Omental fat pad (tissue), 4 donors: ENCODE measurements at places on chromosomes 2 and 18.

DNA sequence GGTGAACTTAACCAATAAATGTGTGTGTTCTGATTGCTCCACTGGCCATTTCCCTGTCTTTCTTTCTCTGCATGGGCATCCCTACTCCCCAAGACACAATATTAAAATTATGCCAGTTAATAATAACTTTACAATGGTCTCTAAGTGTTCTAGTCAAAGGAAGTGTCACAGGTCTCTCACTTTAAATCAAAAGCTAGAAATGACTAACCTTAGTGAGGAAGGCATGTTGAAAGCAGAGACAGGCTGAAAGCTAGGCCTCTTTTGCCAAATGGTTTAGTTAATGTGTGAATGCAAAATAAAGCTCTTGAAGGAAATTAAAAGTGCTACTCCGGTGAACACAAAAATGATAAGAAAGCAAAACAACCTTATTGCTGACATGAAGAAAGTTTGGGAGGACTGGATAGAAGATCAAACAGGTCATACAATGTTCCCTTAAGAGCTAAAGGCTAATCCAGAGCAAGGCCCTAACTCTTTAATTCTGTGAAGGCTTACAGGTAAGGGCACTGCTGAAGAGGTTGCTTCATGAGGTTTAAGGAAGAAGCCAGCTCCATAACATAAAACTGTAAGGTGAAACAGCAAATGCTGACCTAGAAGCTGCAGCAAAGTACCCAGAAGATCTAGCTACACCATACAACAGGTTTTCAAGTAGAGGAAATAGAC is 44.0 kb upstream of the ARHGAP15 start:
- no peak for DNase-seq

- DNase-seq: peak; percentile 82
Observed at GRCh38 chr18:62437235-62438017, 85.4 kb upstream of the ZCCHC2 start.

DNA sequence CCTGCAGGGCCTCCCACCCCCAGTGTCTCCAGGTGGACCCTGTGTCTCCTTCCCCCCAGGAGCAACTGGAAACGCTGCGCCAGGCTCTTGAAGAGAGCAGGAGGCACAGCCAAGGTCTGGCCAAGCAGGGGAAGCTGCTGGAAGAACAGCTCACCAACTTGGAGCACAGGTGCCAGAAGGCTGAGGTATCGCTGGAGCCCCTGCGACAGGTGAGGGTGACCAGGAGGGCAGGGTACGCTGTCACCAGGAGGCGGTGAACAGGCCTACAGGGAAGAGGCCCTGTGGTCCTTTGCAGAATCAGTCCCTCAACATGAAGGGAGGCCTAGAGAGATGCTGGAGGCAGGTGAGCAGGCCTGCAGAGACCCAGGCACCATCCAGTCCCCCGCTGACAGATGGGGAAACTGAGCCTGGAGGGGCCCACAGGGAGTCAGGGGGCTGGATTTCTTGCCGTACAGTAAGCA is 15.6 kb upstream of the SNED1 start:
- no peak for DNase-seq

- no peak for DNase-seq
Observed at GRCh38 chr2:232577841-232578240, 27.4 kb downstream of the EIF4E2 start.

- no peak for DNase-seq
Observed at GRCh38 chr2:204892506-204893255, 347.4 kb downstream of the PARD3B start.

DNA sequence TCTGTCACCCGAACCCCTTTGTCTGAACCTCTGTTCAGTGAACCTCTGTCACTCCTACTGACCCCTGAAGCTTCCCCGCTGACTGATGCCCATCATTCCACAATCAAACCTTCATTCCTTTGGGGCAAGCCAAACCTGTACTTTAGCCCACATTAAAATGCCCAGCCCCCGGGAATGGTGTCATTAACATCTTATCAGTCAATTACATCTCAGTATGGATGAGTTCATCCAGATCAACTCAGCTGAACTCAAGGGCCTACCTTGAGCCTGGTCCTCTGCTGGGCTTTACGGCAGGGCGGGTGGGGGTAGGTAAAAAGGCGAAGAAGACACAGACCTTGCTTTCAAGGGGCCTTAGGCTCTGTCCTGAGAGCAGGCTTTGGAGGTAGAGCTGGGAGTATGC is 154.4 kb upstream of the SMAD2 start:
- no peak for DNase-seq

DNA sequence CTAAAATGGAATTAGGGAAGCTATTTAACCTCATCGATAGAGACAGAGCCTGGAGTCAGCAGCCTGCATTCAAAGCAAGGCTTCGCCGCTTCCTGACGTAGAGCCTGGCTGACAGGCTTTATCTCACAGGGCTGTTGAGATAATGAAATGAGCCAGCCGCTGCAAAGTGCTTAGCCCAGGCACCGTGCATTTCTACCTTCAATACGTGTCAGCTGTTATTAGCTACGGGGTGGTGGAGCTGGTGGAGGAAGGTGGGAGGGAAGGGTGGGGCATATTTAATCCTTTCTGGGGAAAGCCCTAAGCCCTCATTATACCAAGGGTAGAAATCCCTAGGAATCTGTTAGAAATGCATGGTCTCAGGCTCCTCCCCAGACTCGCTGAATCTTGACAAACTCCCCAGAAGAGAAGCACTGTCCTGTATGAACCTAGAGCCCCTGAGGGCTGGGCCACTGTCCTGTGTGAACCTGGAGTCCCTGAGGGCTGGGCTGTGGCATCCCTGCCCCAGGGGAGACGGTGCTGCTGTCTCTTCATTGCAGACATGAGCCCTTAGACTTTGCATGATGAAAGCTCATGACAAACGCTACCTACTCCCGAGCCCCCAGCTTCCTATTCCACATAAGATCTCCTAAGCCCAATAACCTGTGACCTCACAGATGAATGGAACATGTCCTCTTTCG is 72.4 kb downstream of the ALPK2 start:
- no peak for DNase-seq

DNA sequence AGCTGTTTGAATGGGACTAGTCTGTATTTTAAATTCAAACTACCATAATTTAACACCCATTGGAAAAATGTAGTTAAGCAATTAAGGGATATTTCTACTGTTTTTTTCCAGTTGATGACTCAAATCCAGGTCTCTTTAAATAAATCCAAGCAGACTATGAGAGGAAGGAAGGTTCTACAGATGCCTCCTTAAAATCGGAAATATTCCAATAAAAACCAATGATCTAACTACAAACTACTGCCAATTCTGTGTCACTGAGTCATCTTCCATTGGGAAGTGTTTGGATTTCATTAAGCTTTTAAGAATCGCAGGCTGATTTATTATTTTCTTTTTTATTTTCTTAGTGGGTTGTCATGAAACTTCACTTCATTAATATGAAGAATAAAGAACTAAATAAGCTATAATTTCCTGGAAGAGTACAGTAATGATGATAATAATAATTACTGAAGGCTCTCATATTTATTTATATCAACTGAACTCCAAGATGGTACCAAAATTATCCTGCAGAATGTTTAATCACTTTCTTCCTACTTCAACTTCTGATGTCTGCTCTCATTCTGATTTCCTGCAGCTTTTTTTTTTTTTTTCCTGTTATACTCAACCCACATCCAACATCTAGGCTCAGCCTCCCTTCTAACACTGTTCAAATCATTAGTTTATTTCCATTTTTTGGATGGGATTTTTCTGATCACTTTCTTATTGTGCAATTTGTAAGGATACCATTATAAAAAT is 166.3 kb upstream of the FN1 start:
- DNase-seq: no peak

DNA sequence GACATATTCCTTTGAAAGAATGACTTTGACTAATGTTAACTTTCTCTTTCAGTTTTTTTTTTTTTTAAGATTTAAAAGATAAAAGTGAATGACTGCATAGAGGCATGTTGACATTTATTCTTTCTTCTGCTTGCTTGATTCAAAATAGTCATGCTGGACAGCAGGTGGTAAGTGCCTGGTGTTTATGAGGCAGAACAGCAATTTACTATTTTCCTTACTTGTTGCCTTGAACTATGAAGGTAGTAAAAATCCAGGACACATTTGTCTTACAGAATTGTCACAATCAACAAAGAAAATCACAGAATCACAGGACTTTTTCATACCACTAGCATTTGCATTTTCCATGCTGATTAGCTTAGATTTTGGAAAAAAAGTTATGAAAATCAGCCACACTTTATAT is 388.3 kb downstream of the CTNNA2 start:
- no peak for DNase-seq

GRCh38 chr2:126696644-126697520 is 40.9 kb downstream of the GYPC start:
- DNase-seq: no peak

DNA sequence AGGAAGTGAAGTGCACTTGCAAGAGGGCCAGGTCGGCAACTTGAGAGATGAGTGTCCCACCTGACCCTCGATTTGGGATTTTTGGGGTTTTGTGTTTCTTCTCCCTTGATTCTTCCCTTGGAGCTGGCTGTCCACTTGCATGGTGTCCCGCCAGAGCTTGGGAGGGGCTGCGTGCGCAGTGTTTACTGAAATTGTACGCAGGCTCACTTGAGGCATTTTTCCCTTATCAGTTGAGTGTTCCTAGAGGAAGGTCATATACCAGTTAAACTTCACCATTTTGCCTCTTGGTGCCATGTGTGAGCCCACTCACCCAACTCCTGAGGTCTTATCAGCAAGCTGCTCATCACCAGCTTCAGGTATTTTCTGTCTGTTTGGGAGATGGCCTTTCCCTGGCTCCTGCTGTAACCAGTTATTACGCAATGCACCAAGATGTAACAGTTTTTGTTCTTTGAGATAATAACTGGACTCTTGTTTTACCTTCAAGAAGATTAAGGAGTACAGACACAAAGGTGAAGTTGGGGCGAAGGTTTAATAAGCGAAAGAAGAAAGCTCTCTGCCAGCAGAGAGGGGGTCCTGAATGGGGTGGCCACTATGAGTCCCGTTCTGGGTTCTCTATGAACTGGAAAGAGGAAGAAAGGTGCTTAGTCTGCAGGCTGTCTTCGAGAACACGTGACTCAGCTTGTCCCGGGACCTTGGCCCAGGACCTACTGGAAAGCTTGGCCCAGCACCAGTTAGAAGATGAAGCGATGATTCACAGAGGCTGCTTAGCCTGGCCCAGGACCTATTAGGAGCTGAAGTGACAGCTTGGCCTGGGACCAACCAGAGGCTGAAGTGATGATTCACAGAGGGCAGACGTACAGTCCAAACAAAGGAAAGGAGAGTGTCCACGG is 21.5 kb upstream of the TXNL4A start:
- no peak for DNase-seq

DNA sequence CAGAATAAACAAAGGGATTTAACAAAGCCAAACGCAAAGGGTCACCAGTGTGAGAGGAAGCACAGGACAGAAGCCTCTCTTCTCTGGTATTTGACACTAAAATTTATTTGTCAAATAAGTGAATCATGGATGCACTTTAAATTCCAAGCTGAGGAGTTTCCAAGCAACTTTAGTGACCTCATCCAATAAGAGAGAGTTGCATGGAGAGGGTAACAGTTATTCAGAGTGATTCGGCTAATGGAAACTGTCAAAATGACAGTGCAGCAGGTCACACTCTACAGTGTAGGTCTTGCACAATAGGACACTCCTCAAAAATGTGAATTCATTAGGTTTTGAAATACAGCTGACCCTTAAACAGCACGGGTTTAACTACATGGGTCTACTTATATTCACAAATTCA is 103.9 kb upstream of the ACVR1C start:
- DNase-seq: no peak

DNA sequence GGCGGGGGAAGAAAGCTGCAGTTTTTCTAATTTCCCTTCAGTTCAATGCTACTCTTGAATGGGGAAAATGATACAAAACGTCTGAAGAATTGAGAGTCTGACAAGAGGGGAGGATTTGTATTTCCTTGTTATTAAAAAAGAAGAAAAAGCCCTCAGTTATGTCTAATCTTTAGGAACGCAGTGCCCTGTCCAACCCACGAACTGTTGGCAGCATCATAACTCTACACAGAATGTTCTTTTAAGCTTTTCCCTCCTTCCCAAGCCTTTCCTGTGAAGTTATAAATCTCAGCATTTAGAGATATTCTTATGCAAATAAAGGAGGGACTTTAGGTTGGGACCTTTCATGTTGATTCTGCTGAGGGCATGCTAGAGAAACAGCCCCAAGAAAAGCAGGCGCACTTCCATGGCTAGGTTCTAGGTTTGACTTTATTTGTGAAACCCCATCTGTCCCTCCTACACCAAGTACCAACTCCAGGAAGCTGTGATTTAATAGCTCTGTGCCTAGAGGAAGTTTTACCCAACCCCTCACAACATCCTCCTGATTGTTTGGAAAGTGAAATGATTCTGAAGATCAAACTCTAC is 288.6 kb downstream of the SETBP1 start:
- no peak for DNase-seq

DNA sequence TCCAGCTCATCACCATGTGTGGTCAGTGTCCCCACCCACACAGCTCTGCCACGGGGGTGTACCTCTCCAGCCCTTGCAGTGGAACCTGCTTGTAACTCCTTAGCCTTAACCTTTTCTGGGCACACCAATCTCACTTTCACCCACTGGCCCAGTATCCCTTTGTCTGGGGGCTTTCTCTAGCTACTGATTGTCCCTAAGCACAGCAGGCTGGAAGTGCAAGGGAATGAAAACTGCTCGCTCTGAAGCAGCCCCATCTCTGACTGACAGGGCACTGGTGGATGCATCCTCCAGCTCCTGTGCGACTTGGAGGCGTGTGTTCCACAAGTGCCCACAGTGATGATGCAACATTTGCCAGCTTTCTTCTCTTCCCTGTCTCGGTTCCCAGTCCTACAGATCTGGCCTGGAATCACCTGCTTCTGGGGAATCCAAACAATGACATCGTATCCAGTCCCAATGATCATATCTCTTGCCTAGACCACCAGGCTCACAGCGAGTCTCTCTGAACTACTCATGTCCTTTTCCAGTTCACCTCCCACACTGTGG is 33.6 kb downstream of the SCTR start:
- DNase-seq: no peak

GRCh38 chr2:216985658-216986141 is 125.8 kb upstream of the TNP1 start:
- no peak for DNase-seq

DNA sequence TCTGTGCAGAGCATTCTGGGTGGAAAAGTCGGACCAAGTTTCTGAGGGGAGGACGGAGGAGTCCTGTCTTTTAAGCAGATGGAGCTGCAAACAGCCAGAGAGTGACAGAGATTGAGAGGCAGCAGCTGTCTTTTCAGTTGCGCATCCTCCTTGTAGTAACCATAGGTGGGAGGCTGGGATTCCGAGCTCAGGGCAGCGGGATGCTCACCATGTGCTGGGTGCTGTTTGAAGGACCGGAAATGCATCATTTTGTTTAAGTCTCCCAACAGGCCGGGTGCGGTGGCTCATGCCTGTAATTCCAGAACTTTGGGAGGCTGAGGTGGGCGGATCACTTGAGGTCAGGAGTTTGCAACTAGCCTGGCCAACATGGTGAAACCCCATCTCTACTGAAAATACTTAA is 93.4 kb downstream of the AGAP1 start:
- DNase-seq: no peak

- DNase-seq: no peak
Observed at GRCh38 chr2:37349231-37349860, 4.9 kb downstream of the QPCT start.

DNA sequence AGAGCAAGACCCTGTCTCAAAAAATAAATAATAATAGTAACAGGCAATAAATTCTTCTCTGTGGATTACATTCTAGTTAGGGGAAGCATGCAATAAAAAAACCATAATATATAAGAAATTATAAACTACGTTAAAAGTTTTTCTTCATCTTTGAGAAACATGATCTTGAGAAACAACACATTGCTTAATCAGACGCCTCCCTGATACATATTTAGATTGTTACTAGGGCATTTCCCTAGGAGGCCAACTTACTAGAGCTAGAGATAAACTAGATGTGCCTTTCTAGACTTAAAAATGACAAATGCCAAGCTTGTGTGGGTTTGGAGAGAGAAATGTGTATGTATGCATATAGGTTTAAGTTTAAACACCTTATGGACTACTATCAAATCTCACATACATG is 76.3 kb upstream of the GALNT5 start:
- DNase-seq: no peak
